ENCODE measurements at places on chromosomes 2 and 18.

DNA sequence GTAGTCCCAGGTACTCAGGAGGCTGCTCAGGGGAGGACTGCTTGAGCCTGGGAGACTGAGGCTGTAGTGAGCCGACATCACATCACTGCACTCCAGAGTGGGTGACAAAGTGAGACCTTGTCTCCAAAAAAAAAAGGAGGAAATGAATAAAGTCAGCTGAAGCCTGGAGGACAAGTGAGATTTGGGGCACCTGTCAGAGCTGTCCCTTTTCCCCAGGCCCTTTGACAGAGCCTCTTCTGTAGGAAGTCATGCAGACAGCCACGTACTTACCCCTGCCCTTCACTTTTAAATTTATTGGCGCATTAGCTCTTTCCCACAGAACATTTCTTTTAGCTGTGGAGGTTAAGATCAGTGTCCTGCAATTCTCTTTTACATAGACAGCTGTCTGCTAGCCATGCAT lies 151.0 kb upstream of the DNMT3A start:
- no peak for DNase-seq

- no peak for DNase-seq
These were observed 898.1 kb downstream of the EPHA4 start for GRCh38 chr2:220674033-220674432.

DNA sequence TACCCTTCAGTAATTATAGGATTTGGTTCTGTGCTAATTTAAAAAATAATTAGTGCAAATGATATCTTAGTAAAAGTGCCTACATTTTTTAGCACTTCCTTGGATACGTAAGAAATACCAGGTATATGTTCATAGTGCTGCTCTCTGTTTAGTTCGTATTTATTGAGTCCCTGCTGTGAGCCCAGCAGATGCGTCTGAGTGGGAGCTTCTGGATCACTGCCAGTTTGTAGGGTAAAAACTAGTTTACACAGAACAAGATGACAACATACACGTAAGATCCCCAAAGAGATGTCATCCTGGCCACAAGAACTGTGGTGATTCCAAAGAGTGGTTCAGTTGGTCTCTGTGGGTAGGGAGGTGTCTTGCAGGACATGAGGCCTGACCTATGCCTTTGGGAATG lies 103.2 kb downstream of the CTIF start:
- no peak for DNase-seq

- no peak for DNase-seq
These were observed 37.0 kb upstream of the FOSL2 start for GRCh38 chr2:28355521-28356094.

DNA sequence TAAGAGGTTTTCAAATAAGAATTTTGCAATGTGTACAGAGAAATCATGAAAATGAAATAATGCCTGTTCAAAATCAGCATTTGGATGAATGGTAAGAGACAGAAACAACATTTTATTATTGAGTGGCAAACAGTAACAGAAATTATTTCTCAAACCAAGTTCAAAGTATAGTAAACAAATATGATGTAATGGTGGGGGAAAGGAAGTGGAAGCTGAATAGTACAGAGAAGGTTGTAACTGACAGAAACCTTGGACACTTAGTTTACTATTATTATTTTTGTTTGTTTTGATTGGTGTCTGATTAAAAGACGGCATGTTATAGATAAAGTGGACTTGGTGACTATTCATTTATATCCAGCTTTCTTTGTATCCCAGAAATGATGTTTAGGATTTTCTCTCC lies 1637.4 kb upstream of the ACVR2A start:
- no peak for DNase-seq

DNA sequence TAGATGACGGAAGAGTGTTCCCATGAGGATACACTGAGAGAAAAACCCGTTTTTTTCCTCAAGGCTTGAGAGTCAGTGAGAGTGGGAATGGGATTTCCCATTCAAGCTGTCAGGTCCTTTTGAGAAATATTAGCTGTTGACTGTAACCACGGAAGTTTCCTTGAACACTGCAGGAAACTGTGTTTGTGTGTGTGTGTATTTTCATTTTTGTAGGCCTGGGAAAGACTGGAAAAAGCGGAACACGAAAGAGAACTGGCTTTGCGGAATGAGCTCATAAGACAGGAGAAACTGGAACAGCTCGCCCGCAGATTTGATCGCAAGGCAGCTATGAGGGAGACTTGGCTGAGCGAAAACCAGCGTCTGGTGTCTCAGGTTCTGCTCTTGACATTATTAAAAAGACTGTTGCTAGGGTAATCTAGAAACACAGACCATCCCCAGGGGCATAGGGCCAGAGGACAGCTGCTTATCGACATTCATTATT lies 98.8 kb upstream of the EML6 start:
- DNase-seq: no peak

DNA sequence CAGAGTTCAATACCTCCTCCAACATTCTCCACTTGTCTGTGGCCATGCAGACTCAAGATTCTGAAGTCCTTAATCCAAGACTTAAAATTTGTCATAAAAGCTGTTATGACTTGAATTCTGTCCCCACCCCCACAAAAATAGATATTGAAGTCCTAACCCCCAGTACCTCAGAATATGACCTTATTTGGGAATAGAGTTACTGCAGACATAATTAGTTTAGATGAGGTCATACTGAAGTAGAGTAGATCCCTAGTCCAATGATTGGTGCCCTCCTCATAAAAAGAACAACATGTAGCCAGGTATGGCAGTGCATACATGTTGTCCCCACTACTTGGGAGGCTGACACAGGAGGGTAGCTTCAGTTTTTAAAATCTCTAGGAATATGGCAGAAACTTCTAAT lies 9.2 kb downstream of the TPGS2 start:
- no peak for DNase-seq

DNA sequence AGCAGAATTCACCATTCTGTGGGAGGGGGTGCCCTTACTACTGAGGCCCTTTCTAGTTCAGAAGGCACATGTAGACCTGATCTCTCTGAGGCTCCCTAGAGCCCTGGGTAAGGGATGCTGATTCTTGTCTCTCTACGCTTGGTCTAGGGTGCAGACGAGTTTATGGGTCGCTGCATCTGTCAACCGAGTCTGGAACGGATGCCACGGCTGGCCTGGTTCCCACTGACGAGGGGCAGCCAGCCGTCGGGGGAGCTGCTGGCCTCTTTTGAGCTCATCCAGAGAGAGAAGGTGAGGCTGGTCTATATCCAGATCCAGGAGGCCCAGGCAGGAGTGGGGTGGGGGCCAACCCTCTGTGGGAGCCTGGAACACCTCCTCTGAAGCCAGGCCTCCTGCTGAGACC lies 147.2 kb downstream of the DYSF start:
- no peak for DNase-seq

- no peak for DNase-seq
These were observed 14.0 kb downstream of the ANXA4 start for GRCh38 chr2:69755862-69756467.

DNA sequence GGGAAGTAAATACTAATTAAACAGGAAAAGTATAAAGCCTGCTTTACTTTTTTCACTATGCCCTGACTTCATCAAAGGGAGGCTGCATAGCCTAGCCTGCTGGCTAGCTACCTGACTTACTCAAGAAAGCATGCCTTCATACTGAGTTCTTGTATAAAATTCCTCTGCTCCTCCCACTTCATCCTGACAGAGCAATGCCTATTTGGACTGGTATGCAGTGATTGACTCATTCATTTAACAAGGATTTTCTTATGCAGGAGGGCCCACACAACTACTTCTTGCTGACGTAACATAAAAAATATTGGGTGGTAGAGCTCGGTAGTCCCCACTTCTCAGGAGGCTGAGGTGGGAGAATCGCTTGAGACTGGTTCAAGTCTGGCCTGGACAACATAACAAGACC lies 70.5 kb downstream of the PRPF40A start:
- DNase-seq: no peak

- DNase-seq: no peak
These were observed 75.9 kb upstream of the LCLAT1 start for GRCh38 chr2:30371028-30371689.

DNA sequence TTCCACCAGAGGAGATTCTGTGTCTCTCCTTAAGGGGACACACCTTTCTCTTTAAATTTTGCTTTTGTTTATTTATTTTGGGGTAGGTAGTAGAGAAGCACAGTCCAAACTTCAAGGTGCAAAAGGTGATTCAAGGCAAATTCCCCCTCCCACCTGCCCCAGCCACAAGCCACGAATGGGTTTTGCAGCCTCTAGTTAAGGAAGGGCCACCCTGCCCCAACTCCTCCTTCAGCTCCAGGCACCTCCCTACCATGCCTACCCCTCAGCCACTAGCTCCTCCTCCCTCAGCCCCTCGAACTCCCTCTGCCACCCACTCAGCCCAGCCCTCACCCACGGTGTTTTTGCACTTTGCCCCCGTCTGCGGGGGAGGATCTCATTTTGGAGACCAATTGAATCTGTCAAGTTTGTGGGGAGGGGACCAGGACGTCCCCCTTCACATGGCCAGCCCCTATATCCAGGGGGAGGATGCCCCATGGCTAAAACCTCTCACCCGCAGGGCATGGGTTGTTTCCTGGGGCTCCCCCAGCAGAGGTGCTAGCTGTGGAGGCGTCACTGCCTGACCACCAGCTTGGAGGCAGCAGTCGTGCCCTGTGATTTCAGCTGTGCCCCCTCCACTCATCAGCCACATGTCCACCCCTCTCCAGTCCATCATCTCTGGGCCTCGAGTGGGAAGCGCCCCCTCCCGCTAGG lies 4.5 kb downstream of the HAAO start:
- DNase-seq: no peak

DNA sequence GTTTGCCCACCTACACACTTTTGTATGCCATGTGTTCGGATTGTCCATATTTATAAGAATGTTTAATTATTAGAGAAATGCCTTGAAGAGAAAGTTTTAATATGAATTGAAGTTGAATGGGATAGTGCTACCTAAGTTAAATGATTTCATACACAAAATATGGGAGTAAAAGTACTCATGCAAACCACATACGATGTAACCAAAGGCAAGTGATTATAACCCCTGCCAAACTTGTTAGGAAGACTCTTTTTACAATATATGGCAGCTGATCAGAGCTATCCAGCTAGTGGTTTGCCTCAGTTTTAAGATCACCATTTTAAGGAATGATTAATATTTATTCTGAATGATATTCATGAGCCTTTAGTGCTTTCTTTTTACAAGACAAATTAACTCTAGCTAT lies 106.7 kb downstream of the MYO1B start:
- DNase-seq: no peak

DNA sequence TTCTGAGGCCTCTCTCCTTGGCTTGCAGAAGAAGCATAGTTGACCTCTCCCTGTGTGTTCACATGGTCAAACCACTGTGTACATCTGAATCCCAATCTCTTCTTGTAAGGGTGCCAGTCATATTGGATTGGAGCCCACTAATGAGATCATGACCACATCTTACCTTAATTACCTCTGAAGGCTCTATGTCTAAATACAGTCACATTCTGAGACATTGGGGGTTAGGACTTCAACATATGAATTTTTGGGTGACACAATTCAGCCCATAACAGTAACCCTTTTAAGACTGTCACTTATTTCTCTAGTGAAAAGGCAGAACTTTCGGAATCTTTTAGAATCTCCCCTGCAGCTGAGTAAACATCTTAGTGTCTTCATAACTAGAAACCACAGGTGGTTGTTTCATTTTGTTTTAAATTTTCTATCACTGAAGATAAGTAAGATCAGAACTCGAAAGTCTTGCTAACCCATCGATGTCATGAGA lies 33.3 kb downstream of the BMP10 start:
- no peak for DNase-seq

GRCh38 chr2:16727256-16727655 lies 61.6 kb upstream of the CYRIA start:
- no peak for DNase-seq

DNA sequence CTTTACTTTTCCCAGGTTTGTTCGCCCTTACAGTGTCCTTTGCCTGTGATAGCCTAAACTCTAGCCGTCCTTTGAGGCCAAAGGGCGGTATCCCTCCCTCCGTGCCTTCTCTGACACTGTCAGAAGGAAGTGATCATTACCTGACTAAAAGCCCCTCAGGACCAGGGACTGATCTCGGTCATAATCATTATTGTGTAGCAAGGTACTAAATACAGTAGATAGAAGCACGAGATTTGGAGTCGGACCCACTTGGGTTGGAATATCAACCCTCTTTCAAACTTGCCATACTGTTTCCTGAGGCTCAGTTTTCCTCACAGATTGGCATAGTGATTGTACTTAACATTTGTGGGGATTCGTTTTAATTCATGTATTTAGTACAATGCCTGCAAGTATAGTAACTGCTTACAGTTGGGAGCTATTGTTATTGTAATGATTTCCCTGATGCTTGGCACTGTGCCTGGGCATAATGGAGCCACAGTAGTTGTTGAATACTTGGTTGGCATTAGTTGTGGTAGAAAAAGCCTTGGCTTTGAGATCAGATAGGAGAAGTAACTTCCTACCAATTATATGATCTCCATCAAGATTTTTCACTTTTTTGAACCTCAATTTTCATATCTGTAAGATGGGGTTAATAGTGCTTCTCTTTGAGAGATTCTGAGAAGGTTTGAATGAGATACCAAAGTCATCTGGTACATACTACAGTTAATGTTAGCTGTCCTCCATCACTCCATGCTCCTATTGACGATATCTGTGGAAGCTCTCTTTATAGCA lies 836 bp downstream of the STK11IP start:
- no peak for DNase-seq

DNA sequence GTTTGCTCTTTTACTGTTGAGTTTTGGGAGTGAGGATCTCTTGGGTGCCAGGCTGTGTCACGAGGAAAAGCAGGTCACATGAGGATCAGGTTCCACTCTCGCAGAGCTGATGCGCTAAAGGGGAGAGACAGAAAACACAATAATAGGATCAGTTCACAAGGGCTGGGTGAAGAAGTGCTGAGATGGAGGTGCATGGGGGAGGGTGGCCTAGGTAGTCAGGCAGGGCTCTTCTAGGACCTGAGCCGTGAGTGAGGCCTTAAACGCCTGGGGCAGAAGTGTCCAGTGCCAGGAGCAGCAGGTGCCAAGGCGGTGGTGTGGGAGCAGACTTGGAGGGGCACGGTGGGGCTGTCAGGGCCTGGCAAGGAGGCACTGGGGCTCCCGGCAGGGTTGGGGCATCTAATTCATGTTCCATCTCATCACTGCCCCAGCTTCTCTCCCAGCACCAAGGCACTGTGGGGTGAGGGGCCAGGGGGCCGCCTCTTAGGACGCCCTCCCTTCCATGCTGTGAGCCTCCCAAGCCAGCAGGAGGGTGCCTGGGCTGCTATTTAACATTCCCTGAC lies 9.3 kb downstream of the KCNIP3 start:
- no peak for DNase-seq

DNA sequence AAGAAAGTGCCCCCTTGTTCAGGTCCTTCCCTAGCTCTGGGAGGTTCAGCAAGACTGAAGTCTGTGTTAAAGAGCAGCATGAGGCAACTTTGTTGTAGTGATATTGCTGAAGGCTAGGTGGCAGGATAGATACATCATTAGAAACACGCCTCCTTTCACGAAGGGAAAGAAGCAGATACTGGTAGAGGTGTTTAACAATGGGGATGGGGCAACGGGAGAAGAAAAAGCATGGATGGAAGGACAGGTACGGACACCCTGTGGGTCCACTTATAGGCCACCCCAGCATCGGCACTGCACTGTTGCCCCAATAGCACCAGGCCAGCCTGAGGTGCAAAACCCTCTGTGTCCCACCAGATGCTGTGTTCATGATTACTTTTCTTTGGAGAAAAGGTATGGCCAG lies 3.5 kb upstream of the IGFBP5 start:
- DNase-seq: no peak

GRCh38 chr18:23812546-23813440 lies 123.5 kb downstream of the LAMA3 start:
- no peak for DNase-seq
